Activated T-helper 1 cell treated with anti-CD3 and anti-CD28 coated beads, Interleukin-12 subunit alpha, Interleukin-12 subunit beta, Interleukin-2, Interleukin-4 antibody, amounts not matched to agents 30 ng/mL and 10 ng/mL and 1 ng/mL, durations not matched to agents 14 hours and 24 hours and 36 hours (primary cell): ENCODE measurements at places on chromosomes 1 and 21.

DNA sequence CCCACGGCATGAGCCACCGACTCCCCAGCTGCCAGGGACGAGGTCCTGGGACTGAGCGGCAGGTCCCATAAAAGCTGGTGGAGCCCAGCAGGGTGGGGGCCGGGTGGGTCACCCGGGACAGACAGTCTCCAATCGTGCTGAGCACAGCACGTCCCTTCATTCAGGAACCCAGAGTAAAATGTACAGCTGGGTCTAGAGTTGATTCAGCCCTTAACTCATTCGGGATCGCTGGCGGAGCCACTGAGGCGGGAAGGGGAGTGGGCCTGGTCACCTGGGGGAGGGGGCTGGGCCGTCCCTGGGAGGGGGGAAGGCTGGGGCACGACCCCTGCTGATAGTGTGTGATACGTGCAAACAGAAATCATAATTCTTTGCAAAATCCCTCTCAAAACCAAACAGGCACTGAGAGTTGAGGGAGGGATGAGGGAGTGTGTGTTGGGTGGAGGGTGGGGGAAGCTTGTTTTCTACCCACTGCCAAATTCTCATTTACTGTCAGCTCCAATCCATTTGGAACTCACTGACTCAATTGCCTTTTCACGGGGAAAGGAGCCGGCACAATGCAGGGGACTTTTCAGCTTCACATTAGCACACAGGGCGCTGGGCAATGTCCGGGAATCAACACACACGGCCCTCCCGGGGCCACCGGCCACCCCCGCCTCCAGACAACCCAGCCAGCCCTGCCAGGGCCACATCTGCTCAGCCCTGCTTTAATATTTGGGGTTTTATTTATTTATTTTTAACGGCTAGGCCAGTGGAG, 13.8 kb downstream of the CASZ1 start:
- no peak for DNase-seq

DNA sequence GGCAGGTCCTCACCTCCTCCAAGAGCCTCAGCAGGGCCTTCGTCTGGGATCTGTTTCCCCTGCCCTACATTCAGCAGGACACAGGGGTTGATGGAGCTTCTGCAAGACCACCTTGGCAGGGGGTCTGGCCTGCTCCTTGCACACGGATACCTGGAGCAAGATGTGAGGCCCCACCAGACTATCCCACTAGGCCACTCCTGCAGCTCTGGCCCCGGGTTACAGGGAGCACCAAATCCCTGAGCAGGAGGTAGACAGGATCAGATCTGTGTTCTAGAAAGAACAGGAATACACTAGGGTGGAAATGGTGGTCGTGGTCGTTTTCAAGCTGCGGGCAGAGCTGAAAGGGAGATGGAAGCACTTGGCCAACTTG, 33.5 kb downstream of the EPHX1 start:
- DNase-seq: no peak

GRCh38 chr1:168842306-168842705, 113.3 kb upstream of the DPT start:
- DNase-seq: no peak

- DNase-seq: no peak
These were observed 138.4 kb upstream of the F3 start for GRCh38 chr1:94680039-94680377.
